ENCODE measurements at places on chromosomes 2 and 18.

DNA sequence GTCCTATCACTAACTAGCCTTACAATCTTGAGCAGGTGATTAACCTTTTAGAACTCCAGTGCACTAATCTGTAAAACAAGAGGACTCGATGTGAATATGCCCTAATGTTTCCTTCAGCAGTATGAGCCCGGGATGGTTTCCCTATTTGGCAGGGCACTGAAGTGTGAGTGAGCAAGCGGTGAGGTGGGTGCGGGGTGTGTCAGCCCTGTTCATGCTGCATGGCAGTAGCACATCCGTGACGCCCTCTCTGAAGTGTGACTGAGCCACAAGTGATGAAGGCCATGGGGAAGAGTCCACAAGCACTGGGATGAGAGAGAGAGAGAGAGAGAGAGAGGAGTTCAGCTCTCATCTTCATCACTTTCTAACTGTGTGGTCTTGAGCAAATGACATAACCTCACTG, 168.7 kb downstream of the SETBP1 start:
- no peak for DNase-seq

GRCh38 chr2:64220265-64220664, 76.0 kb upstream of the PELI1 start:
- DNase-seq, result no peak

- DNase-seq, result no peak
Measured at GRCh38 chr2:156702541-156702940, 266.4 kb downstream of the GPD2 start.

DNA sequence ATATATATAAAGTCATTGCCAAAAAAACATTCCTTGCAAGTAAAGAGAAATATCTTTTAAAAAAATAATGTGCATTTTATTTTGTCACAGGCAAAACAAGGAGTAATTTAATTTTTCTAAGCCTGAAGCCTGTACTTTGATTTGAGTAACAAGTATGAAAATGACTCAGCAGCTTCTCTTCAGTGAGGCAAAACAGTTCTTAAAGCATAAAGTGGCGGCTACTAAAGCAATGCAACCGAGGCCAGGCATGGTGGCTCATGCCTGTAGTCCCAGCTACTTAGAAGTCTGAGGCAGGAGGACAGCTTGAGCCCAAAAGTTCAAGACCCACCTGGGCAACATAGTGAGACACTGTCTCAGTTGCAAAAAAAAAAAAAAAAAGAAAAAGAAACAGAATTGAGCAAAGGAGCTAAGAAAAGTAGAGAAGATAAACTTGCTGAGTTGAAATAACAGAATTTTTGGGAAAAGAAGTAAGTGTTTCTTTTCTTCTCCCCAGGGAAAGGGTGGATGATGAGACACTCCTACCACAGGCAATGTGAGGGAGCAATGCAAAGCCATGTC, 29.6 kb downstream of the DOK1 start:
- DNase-seq, result no peak

DNA sequence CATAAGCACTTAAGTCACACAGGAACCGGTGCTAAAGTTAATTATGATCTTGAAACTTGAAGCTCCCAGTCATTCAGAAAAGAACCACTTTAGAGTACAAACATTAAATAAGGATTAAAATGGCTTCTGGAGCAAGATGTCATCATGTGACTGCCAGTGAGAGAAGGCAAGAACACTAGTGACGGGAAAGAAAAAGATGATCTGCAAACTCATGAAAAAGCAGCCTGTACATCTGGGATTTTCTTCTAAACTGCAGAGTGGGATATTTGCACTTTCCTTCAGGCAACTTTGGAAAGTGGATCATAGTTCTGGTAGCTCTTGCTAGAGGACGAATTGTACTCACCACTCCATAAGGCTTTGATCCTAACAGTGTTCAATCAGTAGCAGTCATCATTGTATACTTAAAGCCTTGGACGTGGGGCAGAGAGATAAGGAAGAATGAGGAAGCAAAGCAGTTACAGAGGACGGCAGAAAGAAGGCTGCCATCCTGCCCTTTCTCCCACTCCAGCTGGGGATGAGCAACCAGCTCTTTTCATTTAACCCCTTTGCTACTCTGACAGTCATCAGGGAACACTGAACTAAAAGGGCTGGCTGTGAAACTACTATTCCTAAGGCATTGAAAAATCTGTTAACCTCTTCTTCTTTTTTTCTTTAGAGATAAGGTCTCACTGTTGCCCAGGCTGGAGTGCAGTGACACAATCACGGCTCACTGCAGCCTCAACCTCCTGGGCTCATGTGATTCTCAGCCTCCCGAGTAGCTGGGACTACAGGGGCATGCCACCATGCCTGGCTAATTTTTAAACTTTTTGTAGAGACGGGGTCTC, 18.1 kb downstream of the ABHD3 start:
- DNase-seq, result no peak

DNA sequence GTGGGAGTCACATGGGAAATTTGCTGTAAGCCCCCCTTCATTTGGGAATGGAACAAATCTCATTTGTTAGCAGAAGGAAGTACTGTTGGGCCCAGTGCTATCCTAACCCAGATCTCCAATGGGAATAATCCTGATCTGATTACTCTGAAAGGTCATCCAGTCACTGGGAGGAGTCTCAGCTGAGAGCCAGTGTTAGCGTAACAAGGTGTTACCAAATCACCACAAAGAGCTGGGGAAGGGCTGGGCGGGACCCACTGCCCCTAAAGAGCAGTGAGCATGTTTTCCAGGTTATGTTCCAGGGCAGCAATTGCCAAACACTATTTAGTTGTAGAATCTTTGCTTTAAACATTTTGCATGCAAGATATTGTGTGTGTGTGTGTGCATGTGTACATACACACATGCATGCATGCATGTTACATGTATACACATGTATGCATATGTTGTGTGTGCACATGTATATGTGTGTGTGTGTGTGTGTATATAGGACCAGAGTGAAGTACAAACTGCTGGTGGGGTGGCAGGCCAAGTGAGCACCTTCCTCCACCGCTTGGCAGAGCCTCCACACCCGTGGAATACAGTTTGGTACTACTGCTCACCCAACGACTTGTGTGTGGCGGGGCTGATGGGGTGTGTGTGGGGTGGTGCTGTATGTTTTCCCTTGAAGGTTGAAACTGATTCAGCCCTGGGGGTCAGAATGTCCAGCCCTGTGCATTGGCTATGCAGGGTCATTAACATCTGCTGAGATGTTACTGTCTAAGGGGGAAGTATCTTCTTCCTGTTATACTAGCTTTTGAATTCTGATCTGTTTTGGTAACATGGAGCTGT, 15.2 kb downstream of the INPP5D start:
- no peak for DNase-seq

DNA sequence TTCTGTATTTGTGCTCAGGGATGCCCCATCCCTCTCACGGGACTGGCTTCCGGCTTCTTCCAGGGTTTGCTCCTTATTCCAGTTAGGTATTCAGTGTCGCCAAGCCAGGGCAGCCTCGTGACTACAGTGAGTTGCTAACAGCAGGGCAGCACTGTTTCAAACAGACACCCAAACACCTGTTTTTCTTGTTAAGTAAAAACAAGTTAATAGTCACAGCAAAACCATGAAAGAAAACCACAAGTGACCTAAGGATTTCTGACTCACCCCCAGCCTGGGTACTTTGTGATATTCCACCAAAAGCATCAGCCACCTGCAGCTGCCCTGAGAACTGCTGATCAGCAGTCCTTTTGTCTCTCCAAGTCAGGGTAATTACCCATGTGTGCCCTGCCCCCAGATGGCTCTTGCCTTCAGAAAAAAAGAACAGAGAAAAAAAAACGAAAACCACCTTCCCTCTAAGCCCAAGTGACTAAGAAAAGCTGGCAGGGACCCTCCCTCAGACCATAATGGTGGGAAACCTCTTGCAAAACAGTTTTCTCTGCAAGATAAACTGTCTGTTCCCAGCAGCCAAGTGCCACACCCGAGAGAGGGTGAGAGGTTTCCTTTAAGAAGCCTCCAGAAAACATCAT, 178.2 kb downstream of the ANAPC1 start:
- no peak for DNase-seq

DNA sequence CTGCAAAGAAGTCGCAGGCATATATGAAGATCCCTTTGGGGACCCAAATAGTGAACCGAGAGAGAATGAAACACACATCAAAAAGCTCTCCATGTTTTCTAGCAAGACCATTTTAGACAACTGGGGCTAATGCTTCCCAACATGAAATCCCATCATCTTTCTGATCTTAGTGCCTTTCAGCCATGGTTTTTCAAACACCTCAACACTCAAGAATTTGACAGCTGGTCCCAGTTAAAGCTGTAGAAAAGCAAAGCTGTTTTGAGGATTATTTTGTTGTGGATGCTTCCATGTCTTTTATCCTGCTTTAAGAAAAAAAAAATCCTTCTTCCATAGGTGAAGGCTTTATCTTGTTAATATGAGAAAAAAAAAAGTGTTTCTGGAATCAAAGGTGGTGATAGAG, 259.1 kb downstream of the STK39 start:
- no peak for DNase-seq

GRCh38 chr2:229519655-229520430, 194.5 kb downstream of the DNER start:
- DNase-seq, result no peak

DNA sequence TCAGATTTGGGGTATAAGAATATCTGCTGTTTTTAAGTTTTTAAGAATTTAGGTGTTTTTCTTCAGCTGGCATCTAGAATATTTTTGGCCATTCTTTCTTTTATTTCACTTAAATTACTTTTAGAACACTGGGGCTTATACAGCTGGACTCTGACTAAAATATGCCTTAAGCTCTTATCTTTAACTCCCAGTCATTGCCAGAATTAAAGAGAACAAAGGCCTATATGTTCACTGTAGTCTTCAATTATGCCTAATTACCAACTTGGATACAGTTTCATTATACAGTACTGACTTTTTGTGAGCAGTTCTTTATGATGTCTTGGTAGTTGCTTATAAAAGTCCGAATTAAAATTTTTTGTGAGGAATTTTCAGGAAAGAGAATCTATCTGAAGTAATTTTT, 192.8 kb downstream of the ZNF407 start:
- no peak for DNase-seq

- no peak for DNase-seq
Measured at GRCh38 chr2:18124116-18124835, 245.8 kb downstream of the KCNS3 start.

GRCh38 chr2:54964271-54964670, 86.0 kb downstream of the RTN4 start:
- DNase-seq, result no peak

DNA sequence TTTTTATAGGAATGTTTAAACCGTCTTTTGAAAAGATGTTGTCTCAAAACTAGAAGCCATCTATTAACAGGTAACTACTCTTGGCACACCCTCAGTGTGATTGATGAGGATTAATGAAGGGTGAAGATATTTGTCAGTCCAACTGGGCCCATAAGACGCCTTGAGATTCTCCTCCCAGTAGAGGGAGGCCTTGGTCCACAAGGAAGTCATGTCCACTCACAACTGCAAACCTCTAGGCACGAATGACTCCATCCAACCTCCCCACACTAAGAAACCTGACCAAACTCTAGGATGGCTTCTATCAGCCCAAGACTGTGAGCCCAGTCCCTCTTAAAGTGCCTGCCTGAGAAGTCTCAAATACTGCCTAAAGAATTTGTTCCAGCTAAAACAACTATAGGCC, 19.2 kb upstream of the GRP start:
- no peak for DNase-seq

DNA sequence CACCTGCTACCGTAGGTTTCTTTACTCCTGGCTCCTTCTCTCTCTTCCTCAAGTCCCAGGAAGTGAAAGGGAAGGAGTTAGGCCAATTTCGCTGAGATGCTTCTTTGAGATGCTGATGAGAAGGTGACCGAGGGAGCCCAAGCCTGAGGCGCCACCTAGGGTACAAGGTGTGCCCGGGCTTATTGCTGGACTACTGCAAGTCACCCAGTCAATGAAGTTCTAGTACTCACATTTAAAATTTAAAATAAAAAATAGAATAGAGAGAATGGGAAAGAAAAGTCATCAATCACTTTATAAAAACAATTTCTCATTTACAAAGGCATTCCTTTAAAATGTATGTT, 45.3 kb downstream of the ACAA2 start:
- no peak for DNase-seq

DNA sequence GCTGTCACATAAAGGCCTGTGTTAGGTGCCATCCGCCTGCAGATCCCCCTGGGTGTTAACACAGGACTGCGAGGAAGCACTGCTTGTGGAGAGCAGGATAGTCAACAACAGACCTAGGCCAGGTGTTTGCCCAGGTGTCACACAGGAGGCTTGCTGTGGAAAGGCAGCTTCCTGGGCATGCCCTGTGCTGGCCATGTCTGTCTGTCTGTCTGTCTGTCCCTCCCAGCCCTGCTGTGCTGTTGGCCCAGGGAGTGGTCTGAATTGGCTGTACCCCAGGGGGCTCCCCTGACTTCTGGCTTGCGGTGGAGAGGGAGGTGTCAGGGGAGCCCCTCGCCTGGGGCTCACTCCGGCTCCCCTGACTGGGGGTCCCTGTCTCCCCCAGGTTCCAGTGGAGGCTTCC, 53.2 kb downstream of the SH3BP4 start:
- DNase-seq, result no peak

GRCh38 chr18:48752928-48753327, 197.8 kb downstream of the SMAD7 start:
- no peak for DNase-seq

- DNase-seq, result no peak
Measured at GRCh38 chr2:48444404-48444803, 85.5 kb upstream of the STON1 start.

GRCh38 chr18:7626175-7626921, 59.2 kb downstream of the PTPRM start:
- no peak for DNase-seq

- DNase-seq, result no peak
Measured at GRCh38 chr2:46275995-46276394, 21.2 kb upstream of the EPAS1 start.

- DNase-seq, result no peak
Measured at GRCh38 chr2:66477135-66477842, 42.4 kb downstream of the MEIS1 start.

DNA sequence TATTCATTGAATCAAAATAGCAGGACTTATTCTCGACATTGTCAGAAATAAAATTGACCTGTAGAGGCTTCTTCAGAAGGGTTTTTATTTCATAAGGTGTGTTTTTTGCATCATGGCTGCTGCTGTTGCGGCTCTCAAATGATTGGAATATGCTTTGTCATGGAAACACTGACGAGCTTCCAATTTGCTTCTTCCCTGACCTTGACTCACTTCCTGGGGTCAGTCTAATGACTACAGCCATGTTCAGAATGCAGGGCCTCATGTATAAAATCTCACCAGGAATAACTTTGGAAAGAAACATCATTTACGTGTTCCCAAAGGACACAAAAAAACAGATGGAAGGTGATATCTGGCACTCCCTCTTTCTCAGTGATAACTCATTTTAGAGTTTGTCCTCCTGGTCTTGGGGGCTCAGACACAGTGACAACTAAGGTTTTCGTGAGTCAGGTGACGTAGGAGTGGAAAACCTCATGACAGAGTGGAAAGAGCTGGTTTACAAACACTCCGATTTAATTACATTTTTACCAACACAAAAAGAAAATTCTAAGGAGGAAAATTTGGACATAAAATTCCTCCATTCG, 467.0 kb upstream of the RAB12 start:
- no peak for DNase-seq
